ENCODE measurements at places on chromosomes 6 and 20. TPM values are rescaled to one million over a fixed set of nuclear protein-coding genes. Genes with fewer than 3 reads are reported as not detected.

DNA sequence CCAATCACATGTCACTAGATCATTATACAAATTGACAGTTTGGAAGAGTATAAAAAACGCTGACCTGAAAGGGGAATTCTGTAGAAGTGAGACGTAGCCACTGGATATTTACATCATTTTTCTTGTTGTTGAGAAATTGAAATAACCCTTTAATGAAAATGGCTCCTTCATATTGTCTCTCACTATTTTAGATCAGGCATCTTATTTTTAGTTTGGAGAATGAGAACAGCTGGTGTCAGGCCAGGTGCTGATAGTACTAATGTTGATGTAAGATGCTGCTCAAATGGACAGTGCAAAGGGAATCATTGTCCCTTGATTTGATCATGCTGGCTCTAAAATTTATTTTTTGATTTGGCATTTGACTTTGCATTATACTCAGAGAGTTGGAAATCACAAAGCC lies 17.4 kb downstream of the NKAIN2 start:
- no peak for DNase-seq

DNA sequence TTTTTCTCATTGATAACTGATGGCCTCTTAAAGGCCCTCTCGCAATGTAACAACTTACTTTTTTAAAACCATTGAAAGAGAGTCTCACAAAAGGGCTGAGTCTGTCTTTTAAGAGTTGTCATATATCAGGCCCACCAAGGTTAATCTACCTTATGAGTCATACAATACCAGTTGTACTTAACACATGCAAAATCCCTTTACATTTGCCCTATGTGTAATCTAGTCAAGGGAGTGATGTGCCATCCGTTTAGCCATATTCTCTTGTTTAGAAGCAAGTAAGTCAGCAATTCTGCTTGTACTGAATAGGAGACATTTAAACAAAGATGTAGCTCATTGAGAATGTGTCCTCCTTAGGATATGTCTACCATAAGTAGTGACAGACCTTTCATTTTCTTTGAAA lies 143.7 kb downstream of the TENT5A start:
- DNase-seq = no peak

DNA sequence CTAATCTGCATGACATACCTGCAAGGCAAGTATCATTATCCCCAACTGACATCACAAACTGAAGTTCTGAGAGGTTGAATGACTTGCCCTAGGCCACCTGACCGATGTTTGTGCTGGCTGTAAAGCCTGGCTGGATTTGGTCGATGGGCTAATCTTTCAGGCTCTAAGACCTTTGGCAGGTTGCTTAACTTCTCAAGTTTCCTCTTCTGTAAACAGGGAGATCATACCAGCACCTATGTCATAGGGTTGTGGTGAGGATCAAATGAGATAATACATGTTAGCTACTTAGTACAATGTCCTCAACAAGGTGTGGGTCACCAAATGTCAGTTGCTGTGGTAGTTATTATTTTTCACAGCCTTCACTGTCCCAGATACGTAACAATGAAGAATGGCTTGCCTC lies 14.2 kb downstream of the ANKRD66 start:
- no peak for DNase-seq

- no peak for DNase-seq
Measured at GRCh38 chr20:18533491-18533890, 25.8 kb downstream of the SEC23B start.

GRCh38 chr20:47735412-47736400 lies 49.6 kb downstream of the SULF2 start:
- peak; percentile 75 for DNase-seq

- peak; percentile 3 for DNase-seq
Measured at GRCh38 chr6:21441386-21441785, 152.2 kb upstream of the SOX4 start.

DNA sequence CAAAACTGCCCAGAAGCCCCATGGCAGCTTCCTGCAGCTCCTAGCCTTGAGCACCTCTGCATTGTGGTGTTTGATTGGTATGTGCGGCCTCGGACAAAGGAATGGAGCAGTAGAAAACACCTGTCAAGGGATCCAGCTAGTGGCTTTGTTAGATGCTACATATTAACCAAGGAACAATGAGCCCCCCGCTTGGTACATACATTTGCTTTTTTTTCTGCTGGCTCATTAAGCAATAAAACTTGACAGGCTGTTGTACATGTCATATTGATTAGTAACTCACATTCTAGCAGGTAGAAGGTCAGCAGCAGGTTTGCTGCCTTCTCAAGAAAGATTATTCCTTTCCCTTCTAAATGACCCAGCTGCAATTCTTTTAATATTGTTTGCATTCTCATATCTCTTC lies 937 bp downstream of the SPACA1 start:
- DNase-seq = no peak

Gene SLC17A1
- not detected for total RNA-seq

Gene ZSCAN16
- total RNA-seq = 3.2 TPM

Gene IL17F
- total RNA-seq = under 0.01 TPM

Gene DPPA5
- total RNA-seq = not detected
